ENCODE measurements at places on chromosomes 12 and 14.

GRCh38 chr14:39038542-39038941, 64.5 kb downstream of the SEC23A start:
- no peak for DNase-seq

DNA sequence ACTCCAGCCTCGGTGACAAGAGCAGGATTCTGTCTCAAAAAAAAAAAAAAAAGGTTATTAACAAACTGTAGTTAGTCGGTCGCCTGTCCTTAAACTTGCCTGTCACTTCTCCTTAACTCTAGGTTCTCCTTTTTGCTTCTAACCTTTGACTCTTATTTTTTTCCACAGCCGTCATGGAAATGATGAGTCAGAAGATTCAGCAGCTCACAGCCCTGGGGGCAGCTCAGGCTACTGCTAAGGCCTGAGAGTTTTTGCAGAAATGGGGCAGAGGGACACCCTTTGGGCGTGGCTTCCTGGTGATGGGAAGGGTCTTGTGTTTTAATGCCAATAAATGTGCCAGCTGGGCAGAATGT, 418 bp upstream of the MYG1 start:
- DNase-seq: no peak

DNA sequence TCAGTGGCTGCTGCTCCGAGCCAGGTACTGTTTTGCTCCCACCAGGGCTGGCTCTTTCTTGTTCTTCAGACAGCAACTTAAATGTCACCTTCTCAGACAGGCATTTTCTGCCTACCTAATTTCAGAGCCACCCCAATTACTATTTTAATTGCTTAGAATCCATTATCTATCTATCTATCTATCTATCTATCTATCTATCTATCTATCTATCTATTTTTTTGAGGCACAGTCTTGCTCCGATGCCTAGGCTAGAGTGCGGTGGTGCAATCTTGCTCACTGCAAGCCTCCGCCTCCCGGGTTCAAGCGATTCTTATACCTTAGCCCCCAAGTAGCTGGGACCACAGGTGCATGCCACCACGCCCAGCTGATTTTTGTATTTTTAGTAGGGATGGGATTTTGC, 58.5 kb downstream of the SPPL3 start:
- no peak for DNase-seq

- DNase-seq: peak; percentile 14
Observed at GRCh38 chr12:94289461-94290312, 141.3 kb downstream of the PLXNC1 start.

GRCh38 chr12:116539905-116540482, 19.2 kb upstream of the MAP1LC3B2 start:
- DNase-seq: peak; percentile 57

GRCh38 chr14:65287264-65288131, 125.0 kb upstream of the FUT8 start:
- DNase-seq: no peak

- DNase-seq: no peak
Observed at GRCh38 chr12:3574986-3575385, 84.0 kb downstream of the PRMT8 start.

GRCh38 chr12:92042791-92043531, 102.7 kb downstream of the BTG1 start:
- DNase-seq: peak; percentile 86

- DNase-seq: no peak
Observed at GRCh38 chr12:104687823-104688573, 231.2 kb downstream of the CHST11 start.

DNA sequence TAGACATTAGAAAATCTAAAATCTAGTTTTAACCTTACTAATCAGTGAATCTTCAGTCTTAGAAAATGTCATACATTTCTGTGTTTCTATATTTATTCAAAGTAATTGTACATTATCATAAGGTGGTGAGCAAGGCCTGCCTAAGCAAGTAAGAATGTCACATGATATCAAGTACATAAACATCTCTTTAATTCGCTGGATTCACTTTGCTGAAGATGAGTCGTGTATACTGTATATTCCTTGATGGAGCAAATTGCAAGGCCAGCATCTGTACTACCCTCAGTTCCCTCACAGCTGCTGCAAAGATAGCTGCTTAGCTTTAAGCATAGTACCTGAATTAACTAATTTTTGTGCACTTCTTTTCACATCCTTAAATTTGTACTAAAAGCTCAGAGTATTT, 8.5 kb upstream of the AK7 start:
- peak; percentile 6 for DNase-seq

DNA sequence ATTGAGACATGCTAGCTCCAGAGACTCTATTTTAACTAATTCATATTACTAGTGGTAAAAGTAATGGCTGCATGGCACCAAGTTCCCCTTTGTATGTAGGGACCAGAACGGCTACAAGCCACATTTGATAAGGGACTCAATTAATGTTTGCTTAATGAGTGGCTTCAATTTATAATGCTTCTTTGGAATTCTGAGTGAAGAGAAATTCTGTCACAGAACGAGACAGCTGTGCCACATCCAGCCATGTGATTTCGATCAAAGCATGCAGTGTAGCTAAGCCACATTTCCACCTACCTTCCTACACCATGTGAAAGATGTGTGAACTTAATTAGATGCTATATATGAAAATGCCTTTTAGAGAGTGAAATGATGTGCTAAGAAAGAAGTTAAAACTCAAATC, 217.4 kb downstream of the ACSS3 start:
- DNase-seq: no peak

- no peak for DNase-seq
Observed at GRCh38 chr12:113261847-113262470, 40.7 kb downstream of the TPCN1 start.

DNA sequence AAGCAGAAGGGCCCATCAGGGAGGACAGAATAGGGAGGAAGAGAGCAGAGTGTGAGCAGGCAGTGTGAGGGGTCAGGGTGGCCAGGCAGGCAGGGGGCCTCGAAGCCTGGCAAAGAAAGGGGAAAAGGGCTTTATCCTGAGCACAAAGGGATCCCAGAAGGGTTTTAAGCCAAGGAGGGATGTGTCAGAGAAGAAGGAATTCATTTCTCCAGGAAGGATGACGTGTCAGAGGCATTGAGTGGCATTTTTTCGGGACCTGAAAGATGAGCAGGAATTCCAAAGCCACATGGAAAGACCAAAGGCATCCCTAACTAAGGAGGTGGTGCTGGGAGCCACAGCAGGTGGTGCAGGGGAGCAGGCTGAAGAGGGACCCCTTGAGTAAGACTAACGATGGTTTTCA, 132.1 kb downstream of the DICER1 start:
- DNase-seq: no peak

GRCh38 chr12:91205811-91206210, 23.2 kb upstream of the DCN start:
- DNase-seq: no peak

DNA sequence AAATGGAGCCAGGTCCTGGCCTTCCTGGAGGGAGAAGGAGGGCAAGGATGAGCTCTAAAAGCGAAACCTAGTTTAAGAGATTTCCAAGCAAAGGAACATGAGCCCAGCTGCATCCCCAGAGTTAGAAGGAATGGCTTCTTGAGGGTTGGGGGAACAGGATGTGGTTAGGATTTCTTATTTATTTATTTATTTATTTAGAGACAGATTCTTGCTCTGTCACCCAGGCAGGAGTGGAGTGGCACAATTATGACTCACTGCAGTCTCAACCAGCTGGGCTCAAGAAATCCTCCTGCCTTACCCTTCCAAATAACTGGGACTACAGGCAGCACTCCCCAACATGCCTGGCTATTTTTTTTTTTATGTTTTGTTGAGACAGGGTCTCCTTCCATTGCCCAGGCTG, 25.3 kb upstream of the TMEM106C start:
- peak; percentile 13 for DNase-seq

GRCh38 chr12:70068743-70069142, 174.5 kb upstream of the CNOT2 start:
- DNase-seq: no peak

DNA sequence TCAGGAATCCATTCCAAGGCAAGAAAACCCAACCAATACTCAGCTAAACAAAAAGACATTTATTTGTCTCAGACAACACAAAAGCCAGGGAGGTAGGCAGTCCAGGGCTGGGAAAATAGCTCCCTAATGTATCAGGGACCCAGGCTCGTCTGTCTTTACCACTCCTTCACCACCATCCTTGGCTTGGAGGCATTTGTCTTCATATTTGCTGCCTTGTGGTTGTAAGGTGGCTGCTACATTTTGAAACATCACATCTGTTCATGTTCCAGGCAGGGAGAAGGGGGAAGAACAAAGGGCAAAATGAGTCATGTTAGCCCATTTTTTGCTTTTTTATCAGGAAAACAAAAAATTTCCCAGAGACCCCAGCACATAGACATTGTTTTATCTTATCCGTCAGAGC, 44.8 kb upstream of the PCED1B start:
- no peak for DNase-seq

- peak; percentile 93 for DNase-seq
Observed at GRCh38 chr12:95701722-95702418, 88.7 kb downstream of the NTN4 start.

DNA sequence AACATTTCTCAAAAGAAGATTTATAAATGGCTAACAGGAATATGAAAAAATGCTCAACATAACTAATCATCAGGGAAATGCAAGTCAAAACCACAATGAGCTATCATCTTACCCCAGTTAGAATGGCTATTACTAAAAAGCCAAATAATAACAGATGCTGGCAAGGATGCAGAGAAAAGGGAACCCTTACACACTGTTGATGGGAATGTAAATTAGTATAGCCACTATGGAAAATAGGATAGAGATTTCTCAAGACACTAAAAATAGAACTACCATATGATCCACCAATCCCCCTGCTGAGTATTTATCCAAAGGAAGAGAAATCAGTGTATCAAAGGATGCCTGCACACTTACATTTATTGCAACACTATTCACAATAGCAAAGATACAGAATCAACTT, 58.3 kb downstream of the GUCY2C start:
- DNase-seq: no peak
